ENCODE measurements at places on chromosomes 2 and 18.
A peak's percentile ranks its signal among the peaks of the same experiment; 100 is the strongest.

GRCh38 chr18:49464718-49465598 is 4.5 kb upstream of the DYM start:
- no peak for ATAC-seq

GRCh38 chr2:84717302-84717701 is 163.6 kb downstream of the TRABD2A start:
- ATAC-seq, result no peak

DNA sequence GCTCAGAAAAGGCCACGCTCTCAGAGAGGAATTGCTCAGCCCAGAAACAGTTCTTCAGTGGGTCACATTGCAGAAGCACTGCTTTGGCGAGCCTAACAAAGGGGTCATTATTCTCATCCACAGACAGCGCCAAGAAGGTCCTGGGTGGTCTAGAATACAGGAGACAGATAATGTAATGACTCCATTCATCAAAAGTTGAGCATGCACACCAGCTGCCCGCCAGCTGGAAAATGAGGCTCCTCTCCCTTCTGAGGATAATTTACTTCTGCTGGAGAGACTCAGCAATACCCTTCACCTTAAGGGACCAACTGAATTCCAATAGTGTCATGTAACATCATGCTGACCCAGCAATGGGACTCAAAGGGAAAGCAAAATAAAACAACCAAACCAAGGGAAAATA is 79.9 kb downstream of the TRIB2 start:
- ATAC-seq, result peak; percentile 55

GRCh38 chr2:239318790-239319661 is 81.8 kb downstream of the HDAC4 start:
- peak; percentile 44 for ATAC-seq

GRCh38 chr18:44054514-44054913 is 626.2 kb upstream of the SETBP1 start:
- ATAC-seq, result no peak

- no peak for ATAC-seq
These were observed 76.5 kb downstream of the LPIN1 start for GRCh38 chr2:11822746-11823451.

DNA sequence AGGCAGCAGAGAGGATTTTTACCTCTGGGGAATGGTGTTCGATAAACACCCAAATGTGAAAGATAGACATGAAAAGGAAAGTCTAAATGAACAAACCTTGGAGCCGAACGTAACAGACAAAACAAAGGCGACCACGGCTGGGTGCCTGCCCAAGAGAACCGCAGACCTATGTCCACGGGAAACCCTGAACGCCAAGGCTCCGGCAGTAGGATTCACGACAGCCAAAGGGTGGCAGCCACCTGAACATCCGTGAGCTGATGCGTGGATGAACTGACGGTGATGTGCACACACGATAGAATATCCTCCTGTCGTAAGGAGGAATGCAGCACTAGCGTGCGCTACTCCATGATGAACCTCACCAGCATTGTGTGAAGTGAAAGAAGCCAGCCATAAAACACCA is 85.6 kb downstream of the MBP start:
- ATAC-seq, result no peak

- no peak for ATAC-seq
These were observed 22.9 kb downstream of the NFATC1 start for GRCh38 chr18:79418642-79419041.

- no peak for ATAC-seq
These were observed 166.2 kb downstream of the FTCDNL1 start for GRCh38 chr2:199684832-199685231.

GRCh38 chr2:15798701-15799431 is 141.5 kb upstream of the MYCN start:
- no peak for ATAC-seq

GRCh38 chr2:192139813-192140212 is 54.9 kb downstream of the TMEFF2 start:
- no peak for ATAC-seq
